Activated CD4-positive, CD25-positive, alpha-beta regulatory T cell treated with anti-CD3 and anti-CD28 coated beads, Interleukin-2, amount 50 U/mL, for 16 hours (primary cell): ENCODE measurements at places on chromosomes 16 and 17.

DNA sequence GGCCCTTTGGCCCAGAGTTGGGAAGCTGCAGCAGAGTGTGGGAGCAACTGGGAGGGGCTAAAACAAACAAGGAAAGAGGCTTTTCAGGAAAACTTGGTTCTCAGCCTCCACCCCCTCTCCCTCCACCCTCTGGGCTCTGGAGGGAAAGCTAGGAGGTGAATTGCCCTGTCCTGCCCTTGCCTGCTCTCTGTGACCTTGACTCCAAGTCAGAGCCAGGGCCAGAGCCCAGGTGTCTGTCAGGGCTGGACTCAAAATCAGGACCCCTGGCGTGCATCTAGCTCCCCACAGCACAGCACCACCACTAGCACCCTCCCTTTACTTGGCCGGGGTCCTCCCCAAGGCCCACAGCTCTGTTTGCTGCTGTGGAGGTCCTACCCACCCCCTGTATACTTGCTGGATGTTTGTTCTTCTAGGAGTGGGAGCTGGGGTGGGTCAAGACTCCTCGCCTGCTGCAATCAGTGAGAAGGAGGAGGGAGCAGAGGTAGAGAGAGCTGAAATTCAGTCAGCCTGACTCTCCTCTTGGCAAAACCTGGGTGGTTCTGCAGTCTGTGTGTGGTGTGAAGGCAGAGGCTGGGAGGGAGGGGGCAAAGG lies 2.8 kb upstream of the NR1D1 start:
- no peak for DNase-seq

DNA sequence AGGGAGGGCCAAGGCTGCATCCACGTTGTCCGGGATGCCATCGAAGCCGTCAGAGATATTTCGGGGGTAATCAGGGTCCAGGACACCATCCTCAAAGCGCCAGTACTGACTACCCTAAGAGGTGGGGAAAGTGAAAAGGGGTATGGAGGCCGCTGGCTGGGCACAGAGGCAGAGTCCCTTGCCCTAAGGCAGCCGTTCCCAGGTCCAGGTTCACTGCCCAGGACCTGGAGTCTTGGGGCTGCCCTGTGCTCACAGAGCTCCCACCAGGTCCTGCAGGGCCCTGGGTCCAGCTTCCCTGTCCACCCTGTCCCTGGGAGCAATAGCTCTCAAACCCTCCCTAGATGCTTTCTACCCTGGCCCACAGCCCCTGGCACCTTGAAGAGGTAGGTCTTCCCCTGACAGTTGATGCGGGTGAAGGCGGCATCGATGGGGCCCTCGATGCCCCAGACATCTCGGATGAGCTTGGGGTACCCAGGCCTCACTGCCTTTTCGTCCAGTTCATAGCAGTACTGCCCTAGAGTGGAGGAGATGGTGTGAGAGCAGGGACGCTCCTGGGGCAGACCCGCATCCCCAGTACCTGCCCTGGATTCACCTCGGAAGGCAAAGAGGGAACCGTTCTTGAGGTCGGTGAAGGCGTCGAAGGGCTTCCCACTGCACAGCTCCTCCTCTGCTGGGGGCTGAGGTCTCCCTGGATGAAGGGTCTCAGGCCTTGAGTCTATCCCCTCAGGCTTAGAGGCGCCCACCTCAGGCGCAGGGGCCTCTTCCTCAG lies 1.0 kb downstream of the VTN start:
- no peak for DNase-seq

DNA sequence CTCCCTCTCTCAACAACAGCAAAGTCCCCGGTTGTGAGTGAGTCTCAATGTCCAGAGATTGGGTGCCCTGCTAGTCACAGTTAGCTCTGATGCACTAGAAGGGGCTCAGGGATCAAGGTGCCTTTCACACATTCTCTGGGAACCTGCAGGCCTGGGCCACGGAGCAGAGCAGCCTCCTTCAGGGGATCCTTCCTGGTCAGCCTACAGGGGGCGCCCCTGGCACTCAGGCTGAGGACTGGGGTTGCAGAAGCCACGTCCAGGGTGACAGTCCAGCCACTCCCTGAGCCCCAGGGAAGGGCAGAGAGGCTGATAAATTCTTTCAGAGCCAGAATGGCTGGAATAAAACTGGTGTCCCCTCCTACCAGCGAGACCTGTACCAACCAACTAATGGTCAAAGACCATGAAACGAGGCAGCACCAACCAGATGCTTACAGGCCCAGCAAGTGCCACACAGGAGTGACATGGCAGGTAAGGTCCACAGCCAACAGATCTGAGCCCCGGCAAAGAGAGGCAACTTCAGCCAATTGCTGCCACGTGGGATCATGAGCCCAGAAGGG lies 43.5 kb downstream of the ST3GAL2 start:
- no peak for DNase-seq

- no peak for DNase-seq
Measured at GRCh38 chr17:61461967-61462718, 9.9 kb downstream of the TBX4 start.

GRCh38 chr17:48871551-48872351 lies 20.8 kb upstream of the ATP5MC1 start:
- no peak for DNase-seq

GRCh38 chr17:80708480-80708879 lies 163.8 kb downstream of the RPTOR start:
- DNase-seq: no peak

GRCh38 chr17:19762515-19762961 lies 14.4 kb upstream of the ALDH3A1 start:
- peak; percentile 7 for DNase-seq

GRCh38 chr17:12646761-12647422 lies 18.8 kb upstream of the MYOCD start:
- DNase-seq: no peak
